G401 (cell line): ENCODE measurements at places on chromosomes 6 and 20.

DNA sequence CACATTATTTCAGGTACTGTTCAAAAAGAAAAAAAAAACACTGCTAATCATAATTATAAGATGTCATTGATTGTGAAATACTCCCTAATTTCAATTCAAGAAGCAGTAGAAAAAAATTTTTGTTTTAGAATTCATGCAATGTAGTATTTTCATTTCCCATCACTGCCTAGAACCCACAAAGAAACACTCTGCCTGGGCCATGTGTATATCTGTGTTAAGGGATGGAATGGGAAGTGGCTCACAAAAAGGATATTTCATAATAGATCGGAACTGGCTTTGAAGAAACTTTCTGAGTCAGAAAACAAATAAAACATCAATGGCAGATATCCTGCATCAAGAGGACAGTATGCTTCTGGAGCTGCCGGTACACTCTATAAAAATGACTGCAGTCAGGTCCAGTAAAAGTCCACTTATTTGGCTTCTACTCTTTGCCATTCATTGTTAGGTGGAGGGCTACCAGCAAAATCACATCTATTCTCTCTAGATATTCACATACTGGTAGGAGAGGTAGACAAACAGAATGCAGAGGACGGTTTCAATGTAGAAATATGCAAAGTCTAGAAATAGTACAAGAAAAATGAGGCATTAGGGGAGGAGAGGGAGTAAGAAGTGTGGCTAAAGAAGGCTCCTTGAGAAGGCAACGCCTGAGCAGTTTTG, 135.0 kb upstream of the TNFAIP3 start:
- DNase-seq = no peak

GRCh38 chr6:151128763-151129370, 110.9 kb upstream of the AKAP12 start:
- DNase-seq = no peak

GRCh38 chr6:47209632-47210031, 100.1 kb downstream of the TNFRSF21 start:
- DNase-seq = no peak

DNA sequence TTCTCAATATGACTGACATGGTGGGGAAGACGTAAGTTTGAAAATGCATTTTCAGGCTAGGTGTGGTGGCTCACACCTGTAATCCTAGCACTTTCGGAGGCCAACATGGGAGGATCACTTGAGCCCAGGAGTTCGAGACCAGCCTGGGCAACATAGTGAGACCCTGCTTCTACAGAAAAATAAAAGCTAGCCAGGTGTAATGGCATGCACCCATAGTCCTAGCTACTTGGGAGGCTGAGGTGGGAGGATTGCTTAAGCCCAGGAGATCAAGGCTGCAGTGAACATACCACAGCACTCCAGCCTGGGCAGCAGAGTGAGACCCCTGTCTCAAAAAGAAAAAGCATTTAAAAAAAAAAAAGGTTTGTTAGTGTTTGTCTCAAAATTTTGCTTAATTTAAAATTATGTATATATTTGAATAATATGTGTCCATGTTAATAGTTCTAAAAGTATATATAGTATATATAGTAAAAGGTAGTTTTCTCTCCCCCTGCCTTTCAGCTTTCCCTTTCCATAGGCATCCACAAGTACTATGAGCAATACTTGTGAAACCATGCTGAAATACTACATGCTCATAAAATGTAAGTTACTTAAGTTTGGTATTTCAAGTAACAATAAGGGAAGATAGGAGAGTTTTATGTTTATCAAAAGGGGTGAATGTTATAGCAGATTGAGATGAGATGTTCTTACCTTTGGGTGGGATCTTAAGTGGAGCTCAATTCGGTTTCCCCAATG, 15.1 kb downstream of the PTPRA start:
- no peak for DNase-seq

DNA sequence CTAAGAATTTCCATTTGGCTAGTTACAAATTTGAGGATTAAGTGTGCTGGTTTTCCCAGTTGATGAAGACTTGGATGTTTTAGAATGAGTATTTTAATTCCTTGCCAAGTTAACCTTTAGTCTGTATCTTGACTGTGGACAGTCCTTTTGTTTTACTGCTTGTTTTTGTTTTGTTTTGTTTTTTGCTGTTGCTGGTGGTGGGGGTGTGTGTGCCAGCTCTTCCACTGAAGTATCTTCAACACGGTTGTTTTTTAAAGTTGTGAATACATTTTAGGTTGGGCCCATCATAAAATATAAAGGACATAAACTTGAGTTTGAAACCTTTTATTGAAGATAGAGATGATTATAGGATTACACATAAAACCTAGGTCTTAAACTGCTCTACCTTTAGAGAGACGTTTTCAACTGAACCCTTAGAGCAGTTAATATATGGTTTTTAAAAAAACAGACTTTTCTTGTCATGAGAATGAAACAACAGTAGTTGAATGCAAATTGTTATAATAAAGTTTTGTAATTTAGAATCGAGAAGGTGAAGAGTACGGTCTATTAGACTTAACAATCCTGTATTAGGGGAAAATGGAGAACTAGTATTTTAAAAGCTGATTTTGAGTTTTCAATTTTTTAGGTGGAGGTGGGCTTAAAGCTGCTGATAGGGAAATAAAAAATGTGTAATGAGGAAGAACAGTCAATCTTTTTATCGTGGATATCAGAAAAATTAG, 4.0 kb downstream of the QKI start:
- no peak for DNase-seq

- no peak for DNase-seq
These were observed 9.0 kb downstream of the COL21A1 start for GRCh38 chr6:56238352-56238751.
